ENCODE measurements at places on chromosomes 12 and 14.

GRCh38 chr12:125091401-125091800 lies 26.2 kb downstream of the AACS start:
- DNase-seq, result peak; percentile 38

DNA sequence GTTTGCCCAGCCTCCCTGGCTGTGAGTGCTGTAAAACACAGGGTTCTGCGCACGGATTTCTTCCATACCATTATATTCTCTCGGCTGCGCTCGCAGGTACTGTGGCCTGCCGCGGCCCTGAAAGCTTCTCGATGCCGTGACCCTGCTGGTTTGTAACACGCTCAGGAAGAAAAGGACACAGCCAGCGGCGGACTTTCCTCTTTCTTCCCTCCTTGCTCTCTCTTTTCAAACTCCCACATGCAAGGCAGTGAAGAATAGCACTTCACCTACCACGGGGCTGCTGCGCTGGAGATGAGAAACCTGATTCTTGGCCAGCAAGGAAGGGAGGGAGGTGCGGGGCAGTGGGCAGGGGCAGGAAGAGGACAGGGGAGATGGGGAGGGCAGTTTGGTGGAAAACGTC lies 130.2 kb downstream of the RBM19 start:
- DNase-seq, result no peak

DNA sequence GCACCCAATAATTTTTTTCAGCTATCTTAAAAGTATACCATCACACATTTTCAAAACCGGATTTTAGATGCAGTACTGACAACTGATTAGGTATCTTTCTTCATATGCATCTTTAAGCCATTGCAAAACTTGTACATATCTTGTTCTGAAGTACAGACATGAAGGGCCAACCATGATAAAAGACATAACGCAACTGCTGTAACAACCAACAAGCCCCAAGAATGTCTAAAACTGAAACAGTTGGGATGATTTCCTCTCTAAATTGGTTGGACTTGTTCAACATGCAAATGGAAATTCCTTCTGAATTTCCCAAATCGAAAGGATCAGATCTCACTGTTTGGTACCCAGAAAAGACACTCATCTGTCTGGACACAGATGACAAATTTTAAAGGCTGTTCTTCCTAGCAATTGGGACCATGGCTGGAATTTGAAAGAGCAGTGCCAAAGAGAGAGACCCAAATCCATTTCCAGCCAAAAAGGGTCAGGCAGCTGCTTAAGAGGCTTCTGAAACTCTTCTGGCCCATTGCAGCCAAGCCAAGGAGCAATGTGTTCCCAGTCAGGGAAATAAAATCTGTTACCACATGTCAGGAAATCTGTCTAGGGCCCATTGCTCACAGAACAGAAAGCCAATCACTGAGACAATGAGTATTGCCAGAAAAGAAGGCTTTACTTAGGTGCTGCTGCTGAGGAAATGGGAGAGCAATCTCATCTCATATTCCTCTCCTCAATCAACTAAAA lies 1122.4 kb upstream of the USP15 start:
- no peak for DNase-seq

- no peak for DNase-seq
Observed at GRCh38 chr12:12540261-12541013, 22.2 kb downstream of the DUSP16 start.

DNA sequence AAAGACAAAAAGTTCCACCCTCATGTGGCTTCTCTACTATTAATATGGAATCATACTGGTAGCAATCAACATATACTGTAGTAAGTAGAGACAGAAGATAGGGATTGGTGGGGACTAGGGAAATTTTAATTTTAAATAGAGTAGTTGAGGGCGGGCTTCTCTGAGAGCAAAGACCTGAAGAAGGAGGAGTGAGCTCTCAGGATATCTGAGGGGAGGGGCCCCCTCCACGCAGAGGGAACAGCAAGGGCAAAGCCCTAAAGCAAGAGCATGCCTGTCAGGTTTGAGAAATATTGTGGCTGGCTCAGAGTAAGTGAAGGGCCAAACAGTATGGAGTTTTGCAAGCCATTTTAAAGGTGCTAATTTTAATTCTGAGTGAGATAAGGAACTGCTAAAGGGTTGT lies 64.3 kb downstream of the PCNX1 start:
- DNase-seq, result no peak

- DNase-seq, result no peak
Observed at GRCh38 chr14:54556535-54556934, 10.4 kb upstream of the SAMD4A start.

DNA sequence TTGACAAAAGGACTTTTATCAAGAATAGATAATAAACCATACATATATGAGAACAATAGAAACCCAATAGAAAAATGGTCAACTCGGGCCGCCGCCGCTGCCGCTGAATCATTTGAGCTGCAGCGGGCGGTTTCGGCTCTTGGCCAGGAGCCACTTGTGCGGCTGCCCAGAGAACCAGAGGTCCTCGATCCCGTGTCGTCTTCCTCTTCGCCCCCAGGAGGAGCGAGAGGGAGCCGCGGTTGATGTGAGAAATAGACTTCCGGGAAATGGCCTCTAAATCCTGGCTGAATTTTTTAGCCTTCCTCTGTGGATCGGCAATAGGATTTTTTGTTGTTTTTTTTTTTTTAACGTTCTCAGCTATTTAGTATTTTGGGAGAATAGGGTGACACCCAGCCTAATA lies 44.8 kb downstream of the CPSF6 start:
- peak; percentile 65 for DNase-seq

GRCh38 chr12:3892631-3893030 lies 19.4 kb upstream of the PARP11 start:
- no peak for DNase-seq

- no peak for DNase-seq
Observed at GRCh38 chr14:53714495-53715192, 242.0 kb downstream of the BMP4 start.

GRCh38 chr14:38705220-38705619 lies 397.8 kb downstream of the SEC23A start:
- DNase-seq, result no peak

- no peak for DNase-seq
Observed at GRCh38 chr14:90296641-90297040, 35.1 kb downstream of the NRDE2 start.

DNA sequence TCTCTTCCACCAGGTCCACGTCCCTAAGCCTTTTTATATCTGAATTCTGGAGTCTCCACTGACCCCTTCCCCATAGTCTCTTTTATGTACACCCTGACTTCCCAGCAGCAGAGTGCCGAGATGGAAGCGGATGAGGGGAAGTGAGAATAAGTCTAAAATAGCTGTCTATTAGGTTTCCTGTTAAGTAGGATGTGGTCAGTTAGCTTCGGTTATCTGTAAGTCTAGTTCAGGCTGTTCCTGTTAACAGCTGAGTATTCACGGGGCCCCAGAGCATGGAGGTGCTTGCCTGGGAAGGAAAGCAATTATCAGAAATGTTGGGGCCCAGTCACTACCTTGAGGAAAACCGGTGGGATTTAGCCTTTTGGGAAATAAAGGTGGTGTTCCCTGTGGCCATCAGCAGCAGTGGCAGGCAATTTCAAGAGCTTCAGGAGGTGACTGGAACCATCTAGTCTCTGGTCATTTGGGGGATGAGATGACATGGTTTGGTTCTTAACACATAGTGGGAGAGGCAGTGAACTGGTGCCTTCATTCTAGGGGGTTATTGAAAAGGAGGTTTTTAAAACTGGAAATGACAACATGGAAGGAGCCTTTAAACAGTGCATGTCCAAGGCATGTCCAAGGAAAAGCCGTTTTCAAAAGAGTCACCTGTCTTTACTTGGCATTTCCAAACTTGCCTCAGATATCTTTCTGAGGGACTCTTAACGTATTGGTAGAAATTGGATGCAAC lies 21.8 kb downstream of the CHST11 start:
- DNase-seq, result no peak

DNA sequence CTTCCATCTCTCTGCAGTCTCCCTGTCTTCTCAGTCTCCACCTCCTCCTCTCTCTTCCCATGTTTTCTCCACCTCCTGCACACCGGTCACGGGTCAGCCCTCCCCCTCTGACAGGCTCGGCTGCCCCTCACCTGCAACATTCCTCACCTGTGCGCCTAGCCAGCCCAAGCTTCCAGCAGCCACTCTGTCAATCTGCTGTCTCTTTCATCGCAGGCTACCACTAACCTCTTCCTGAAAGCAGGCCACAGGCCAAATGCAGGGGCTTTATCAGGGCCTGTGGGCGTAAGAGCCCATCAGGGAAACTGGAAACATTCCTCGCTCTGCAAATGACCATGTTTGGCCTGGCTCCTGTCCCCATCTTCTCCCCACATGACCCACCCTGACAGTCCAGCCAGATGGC lies 34.5 kb downstream of the CMKLR1 start:
- no peak for DNase-seq

DNA sequence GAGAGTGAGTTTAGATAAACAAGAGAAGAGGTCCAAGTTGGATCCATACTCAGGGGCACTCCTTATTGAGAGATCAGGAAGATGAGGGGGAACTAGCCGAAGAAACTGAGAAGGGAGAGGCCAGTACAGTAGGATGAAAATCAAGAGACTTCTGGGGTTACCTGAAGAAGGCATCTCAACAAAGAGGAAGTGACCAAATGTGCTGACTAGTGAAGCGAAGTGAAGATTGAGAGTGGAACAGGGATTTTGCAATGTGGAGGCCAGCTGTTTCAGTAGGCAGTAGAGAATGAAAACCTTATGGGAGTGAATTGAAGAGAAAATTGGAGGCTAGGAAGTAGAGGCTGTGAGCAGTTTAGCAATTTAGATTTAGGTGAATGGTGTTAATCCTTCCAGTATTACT lies 153.0 kb downstream of the SYNE2 start:
- no peak for DNase-seq

DNA sequence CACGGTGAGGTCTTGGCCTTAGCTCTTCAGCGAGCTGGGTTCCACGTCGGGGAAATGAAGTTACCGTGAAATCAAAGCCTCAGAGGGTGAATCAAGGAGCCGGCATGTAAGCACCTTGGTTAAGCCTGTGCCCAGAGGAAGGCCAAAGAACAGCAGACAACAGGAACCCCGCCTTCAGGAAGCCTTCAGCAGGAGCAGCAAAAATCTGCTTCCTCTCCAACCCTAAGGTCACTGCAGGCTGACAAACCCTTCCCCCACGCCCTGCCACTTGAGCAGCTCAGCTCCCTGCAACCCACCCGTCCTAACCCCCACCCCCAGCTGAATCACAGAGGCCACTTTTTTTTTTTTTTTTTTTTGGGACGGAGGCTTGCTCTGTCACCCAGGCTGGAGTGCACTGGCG lies 72.9 kb upstream of the LTA4H start:
- DNase-seq, result no peak

- DNase-seq, result no peak
Observed at GRCh38 chr12:39966721-39967120, 139.2 kb downstream of the SLC2A13 start.

DNA sequence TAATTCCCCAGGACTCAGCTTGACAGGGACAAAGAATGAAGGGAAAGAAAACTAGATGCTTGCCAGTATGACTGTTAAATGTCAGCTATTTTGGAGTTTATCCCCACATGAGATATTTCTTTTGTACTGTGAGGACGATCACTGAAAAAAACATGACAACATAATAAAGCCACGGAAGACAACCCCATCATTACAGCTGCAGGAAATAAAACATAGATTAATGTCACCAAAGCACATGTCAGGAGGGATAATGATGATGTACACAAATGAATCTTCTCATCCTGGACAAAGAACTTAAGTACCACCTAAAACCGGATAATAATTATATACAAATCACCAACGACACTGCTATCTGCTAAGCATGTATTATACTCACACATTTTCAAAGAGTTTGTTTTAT lies 84.6 kb upstream of the GRIP1 start:
- peak; percentile 66 for DNase-seq

- no peak for DNase-seq
Observed at GRCh38 chr12:79351251-79351650, 339.5 kb downstream of the PAWR start.

DNA sequence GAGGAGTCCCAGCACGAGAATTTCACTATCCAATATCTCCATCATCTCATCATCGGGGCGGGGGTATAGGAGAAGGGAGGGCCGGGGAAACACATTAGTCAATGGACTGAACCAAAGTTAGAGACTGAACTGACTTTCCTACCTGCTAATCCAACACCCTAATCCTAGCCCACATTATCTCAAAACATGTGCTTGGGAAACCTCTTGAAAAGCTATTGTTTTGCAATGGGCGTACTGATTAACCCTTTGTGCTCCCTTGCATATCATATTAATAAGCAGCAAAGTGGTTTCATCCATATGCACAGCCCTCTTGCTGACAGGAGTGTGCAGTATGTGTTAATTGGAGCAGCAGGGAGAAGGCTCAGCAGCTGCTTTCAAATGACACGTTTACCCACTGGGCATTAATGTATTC lies 125.7 kb upstream of the GRIP1 start:
- peak; percentile 82 for DNase-seq

DNA sequence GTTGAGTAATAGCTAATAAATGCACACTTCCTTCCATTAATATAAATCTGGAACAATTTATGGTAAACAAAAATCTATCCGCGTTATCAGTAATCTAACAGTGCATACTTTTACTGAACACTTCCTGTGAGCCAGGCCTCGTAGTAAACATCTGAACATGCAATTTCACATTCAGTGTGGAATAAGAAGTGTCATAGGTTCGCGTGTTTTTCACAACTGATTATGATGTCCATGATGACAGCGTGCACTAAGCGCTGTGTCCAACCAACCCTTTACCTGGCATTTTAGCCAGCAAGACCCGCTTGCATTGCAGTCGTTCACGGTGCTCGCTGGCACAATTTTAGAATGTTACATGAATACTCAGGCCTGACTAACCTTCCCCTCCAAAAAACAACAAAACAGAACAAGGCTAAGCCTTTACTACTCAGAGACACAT lies 2.1 kb downstream of the PNMA1 start:
- DNase-seq, result peak; percentile 20

- DNase-seq, result peak; percentile 19
Observed at GRCh38 chr12:41663598-41664265, 475.6 kb downstream of the PDZRN4 start.

- DNase-seq, result no peak
Observed at GRCh38 chr14:74785056-74785613, 22.0 kb downstream of the YLPM1 start.

- DNase-seq, result peak; percentile 32
Observed at GRCh38 chr12:19462406-19462805, 23.1 kb downstream of the AEBP2 start.

DNA sequence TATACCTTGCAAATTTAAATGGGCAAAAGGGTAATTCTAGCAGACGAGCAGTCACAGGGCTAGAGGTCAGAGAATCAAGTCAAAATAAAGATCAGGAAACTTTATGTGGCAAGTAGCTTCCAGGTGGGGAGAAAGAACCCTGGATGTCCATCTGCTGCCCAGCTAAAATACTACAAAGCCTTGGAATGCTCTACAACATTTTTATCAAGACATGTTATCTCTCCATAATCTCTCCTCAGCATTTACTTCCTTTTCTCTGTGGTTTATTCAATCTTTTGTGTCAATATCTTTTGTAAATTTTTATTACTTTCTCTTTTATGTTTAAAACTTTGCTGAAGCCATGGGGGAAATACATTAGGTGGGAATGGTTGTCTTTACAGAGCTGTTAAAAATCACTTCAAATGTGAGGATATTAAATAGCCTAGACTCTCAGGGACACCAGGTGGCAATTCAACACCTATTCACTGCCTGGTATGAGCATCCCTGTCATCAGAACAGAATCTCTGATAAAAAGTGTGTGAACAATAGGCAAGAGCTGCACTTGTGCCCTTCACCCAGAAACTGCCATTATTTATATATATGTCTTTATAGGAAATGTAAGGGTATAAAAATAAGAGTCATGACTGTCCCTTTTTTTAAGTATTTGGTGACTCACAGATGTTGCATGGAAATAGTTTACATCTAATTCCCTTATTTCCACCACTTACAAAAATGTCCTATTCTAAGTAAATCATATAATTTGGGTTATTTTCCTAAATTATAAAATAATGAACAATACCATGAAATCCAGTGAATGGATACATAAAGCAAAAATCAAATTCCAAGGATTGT lies 152.9 kb downstream of the EPS8 start:
- DNase-seq, result no peak

Measured in retina (tissue), 1 donor.